ENCODE measurements at places on chromosomes 1 and 21.

DNA sequence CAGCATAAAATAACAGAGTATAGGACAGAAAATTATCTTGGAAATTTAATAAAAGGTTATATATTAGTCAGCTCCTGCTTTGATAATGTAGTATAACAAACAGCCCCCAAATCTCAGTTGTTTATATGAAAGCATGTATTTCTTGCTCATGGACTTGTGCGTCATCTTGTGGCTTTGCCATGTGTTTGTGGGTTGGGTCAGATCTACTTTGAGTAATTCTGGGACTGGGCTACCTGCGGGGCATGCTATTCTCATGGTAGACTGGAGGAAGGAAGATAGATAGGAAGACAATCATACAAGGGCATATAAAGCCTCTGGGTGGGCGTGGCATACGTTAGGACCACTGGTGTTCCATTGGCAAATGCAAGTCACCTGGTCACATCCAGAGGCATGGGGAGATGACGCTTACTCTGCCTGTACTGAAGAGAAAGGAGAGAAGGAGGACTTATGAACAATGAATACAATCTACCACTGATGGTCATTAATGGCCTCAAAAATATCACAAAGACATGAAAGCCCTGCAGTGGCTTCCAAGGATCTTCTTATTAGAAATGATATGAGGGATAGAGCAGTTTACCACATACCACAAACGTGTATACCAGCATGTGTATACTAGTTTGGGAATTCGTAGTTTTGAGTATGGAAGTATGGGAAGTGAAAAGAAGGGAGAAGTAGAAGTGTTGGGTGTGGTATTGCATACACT lies 267.0 kb downstream of the DISC1 start:
- no peak for DNase-seq

GRCh38 chr1:61226791-61227567 lies 144.6 kb downstream of the NFIA start:
- no peak for DNase-seq

GRCh38 chr1:205188098-205188497 lies 23.4 kb downstream of the DSTYK start:
- DNase-seq, result no peak

DNA sequence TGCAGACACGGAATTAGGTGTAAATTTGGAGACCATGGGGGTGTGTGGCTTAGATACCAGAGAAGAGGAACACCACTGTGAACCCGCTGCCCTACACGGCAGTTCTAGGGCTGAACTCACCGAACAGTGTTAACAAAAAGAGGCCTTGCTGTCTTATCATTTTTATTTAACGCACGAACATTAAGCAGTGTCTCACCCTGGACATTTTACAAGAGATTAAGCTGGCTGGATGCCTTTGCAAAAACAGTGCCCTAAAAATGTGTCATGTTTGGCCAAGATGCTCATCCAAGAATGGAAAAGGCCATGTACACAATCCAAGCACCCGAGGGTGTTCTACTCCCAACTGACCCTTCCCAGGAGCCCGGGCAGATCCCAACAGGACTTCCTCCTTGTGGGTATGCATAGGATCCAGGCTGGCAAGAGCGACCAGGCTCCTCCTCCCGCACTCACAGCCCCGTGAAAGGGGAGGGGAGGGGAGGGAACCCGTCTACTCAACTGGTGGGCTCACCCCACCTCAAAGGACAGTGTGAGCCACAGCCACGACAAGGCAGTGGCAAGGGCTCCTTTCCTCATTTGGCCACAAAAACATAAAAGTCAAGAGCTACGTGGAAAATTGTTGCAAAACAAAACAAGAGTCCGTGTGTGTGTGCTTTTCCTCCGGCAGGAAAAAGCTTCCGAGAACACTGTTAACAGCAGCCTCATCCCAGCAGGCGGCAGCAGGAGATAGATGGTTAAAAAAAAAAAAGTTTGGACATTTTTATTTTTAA lies 20.3 kb downstream of the C2CD2 start:
- DNase-seq, result no peak

DNA sequence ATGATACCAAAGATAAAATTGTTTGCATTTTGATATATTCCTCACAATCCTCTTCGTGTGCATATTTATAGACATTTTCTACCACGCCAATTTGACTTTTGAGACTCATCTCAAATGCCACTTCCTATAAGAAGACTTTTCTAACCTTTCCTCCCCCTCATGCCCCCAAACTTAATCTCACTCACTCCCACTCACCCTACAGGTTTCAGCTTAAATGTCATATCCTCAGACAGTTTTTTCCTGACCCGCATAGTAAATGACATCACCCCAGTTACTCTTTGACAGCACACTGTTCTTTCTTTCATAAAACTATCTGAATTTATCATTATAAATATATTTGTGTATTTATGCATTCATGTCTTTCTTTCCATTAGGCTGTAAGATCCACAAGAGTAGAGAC lies 29.6 kb upstream of the RGS8 start:
- DNase-seq, result no peak

GRCh38 chr1:183569141-183569540 lies 21.1 kb downstream of the NCF2 start:
- DNase-seq, result no peak

- no peak for DNase-seq
Observed at GRCh38 chr1:95325349-95325748, 91.3 kb downstream of the RWDD3 start.

DNA sequence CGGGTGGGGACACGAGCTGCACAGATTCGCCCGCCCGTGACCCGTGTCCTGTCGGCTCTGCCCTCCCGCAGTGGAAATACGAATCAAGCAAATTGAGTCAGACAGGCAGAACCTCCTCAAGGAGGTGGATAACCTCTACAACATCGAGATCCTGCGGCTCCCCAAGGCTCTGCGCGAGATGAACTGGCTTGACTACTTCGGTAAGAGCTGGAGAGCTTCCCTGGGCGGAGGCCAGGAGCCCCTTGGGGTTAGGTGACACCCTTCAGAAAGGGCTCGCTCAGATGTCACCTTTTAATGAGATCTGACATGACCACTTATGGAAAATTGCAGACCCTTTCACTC lies 489 bp downstream of the CDCA8 start:
- no peak for DNase-seq

GRCh38 chr1:236073307-236073897 lies 8.5 kb upstream of the NID1 start:
- DNase-seq, result no peak

- DNase-seq, result no peak
Observed at GRCh38 chr1:174209347-174210187, 50.2 kb downstream of the RABGAP1L start.

DNA sequence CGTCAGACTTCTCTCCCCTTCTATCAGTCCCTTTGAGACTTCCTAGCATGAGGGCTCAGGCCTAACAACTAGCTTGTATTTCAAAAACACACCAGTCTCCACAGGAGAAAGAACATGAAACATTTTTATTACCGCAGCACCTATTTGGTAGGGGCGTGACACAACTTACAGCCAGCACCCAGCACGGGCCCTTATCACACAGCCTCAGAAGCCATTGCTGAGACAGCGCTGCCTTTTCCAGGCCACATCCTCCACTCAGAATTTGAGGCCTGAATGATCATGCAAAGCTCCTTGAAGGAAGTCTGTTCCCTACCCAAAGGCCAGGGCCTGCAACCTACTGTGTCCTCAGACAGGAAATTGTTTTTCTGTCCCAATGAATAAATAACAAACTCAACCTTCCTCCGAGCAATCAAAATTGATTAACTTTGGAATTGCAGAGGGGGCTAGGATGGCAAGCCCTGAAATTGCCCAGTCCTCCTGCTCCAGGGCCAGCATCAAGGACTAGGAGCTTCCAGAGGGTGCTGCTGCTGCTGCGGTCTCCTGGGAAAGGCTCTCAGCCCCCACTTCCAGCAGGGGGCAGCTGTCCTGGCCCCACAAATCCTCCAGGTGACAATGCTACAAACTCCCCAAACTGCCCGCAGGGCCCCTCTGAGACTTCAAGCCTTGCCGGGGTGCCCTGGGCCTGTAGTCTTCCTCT lies 94.3 kb upstream of the GALNT2 start:
- DNase-seq, result no peak

DNA sequence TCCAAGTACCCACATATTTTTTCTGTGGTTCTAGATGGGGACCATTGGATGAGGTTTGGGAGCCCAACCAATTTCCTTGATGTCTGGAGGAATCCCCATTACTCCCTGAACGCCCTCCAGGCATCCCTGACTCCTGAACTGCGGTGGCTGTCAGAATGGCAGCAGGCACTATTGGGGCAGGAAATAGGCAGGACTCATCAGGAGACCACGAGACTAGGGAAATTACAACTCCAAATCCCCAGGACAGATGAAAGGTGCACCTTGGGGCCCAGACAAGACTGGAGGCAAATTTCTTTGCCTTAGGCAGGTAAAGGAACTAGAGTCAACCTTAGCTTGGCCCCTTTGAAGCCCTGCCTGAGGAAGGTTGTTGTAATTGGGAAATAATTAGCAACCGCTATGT lies 1.1 kb downstream of the CGN start:
- no peak for DNase-seq

DNA sequence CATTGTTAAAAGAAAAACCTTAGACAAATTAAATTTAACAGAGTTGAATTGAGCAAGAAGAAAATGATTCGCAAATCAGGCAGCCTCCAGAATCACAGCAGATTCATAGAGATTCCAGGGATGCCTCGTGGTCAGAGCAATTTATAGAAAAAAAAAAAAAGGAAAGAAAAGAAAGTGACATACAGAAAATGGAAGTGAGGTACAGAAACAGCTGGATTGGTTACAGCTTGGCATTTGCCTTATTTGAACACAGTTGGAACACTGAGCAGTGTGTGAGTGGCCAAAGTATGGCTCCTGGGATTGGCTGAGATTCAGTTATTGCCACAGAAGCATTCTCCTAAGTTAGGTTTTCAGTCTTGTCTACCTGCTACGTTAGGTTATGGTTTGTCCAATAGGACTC lies 9.1 kb upstream of the C21orf91 start:
- no peak for DNase-seq

- no peak for DNase-seq
Observed at GRCh38 chr1:28899267-28899666, 15.1 kb upstream of the EPB41 start.

GRCh38 chr1:81702903-81703302 lies 97.8 kb upstream of the ADGRL2 start:
- no peak for DNase-seq

- DNase-seq, result no peak
Observed at GRCh38 chr1:45809761-45810160, 6.3 kb downstream of the MAST2 start.

DNA sequence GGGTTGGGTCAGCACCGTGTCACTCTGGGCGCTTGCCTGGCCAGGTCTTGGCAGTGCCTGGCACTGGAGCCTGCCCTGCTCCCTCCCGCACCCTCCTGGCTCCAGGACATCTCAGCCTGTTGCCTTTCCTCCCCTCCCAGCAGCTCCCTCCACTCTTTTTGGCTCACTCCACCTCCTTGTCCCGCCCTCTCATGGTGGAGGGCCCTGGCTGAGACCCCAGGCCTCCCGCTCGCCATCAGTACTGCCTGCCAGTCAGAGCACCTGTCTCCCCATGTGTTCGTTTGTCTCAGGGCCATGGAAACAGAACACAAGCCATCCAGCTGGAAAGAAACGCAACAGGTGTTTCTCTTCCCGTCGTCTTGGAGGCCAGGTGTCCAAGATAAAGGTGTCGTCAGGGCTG lies 61.0 kb downstream of the B3GALT5 start:
- no peak for DNase-seq

- no peak for DNase-seq
Observed at GRCh38 chr1:229657993-229658755, 32.1 kb downstream of the URB2 start.

GRCh38 chr1:73766786-73767348 lies 431.1 kb downstream of the LRRIQ3 start:
- no peak for DNase-seq

- no peak for DNase-seq
Observed at GRCh38 chr21:17461014-17461413, 51.8 kb upstream of the CXADR start.

DNA sequence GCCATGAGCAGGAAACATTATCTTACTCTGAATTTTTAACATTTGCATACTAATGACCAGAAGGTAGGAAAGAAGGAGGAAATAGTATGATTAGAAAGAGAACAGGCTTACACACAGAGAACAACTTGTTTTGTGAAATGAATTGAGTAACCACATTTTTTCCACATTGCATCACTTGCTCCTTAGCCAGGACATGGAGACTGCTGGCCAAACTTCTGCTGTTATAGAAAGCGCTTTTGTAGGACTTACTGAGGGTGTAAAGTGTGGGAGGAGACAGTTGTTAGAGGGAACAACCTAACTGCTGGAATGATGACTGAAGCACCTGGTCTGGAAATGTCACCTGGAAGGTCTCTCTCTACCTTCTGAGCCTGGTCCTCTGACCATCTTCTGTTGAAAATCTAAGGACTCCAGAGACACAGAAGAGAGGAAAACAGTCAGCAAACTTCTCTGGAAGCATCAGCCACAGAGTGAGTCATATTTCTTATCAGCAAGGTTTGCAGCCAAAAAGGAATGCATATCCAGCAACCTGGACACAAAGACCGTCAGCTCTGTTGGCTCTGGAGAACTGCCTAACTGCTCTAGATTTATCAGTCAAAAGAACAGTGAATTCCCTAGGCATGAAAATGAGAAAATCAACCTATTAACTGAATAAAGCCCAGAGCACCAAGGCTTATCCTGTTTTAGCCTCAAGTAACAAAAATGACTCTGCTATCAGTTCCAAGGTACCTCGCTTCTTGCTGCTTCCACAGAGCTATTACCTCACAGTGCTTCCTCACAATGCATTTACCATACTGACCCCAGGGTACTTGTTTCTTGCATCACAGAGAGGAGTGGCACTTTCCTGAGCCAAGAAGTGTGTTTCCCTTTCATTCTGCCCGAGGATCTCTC lies 88.0 kb upstream of the SLFNL1 start:
- no peak for DNase-seq

GRCh38 chr1:208043691-208044181 lies 132.8 kb upstream of the CD34 start:
- no peak for DNase-seq

GRCh38 chr1:20410503-20410902 lies 75.5 kb downstream of the CAMK2N1 start:
- DNase-seq, result no peak

GRCh38 chr1:223429821-223430220 lies 36.6 kb downstream of the CCDC185 start:
- no peak for DNase-seq

GRCh38 chr1:56551691-56552090 lies 27.7 kb downstream of the PLPP3 start:
- DNase-seq, result no peak

DNA sequence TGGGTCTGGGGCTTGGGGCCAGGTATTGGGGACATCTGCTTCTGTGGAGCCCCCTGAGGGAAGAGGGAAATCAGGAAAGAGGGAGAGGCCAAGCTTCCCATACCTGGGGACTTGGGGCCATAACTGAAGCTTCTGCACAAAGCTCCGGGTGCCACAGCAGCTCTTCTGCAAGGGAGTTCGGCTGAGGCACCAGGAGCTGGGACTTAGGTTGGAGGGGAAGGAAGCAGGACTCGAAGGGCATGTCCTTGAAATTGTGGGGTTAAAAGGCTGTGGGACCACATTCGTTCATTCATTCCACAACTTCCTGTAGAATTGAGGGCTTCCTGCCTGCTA lies 1.7 kb upstream of the EPS8L3 start:
- DNase-seq, result no peak
